ENCODE measurements at places on chromosomes 4 and X. TPM values are rescaled to one million over a fixed set of nuclear protein-coding genes. Genes with fewer than 3 reads are reported as not detected.

GRCh38 chrX:74449322-74449936, 28.1 kb downstream of the SLC16A2 start:
- peak; percentile 4 for DNase-seq
- H3K4me3 ChIP-seq = no peak overlapping the region
- H3K27ac ChIP-seq = no peak overlapping the region
- H3K36me3 ChIP-seq = no peaks in the 10 kb centered on the region
- H3K4me1 ChIP-seq = no peaks in the 10 kb centered on the region

DNA sequence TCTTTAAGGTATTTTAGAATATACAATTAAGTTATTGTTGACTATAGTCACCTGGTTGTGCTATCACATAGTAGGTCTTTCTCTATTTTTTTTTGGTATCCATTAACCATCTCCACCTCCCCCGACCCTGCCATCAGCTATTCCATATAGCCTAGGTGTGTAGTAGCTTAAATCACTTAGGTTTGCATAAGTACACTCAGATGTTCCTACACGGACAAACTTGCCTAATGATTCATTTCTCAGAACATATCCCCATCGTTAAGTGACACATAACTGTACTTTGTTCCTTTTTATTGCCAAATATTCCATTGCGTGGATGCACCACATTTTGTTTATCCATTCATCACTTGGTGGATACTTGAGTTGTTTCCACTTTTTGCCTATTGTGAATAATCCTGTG, 67.9 kb downstream of the SLAIN2 start:
- H3K36me3 ChIP-seq = no peaks in the 10 kb centered on the region
- no peak for DNase-seq
- H3K27me3 ChIP-seq = no peaks in the 10 kb centered on the region
- H3K4me1 ChIP-seq = no peaks in the 10 kb centered on the region
- no peak overlapping the region for H3K4me3 ChIP-seq

CYP2U1 gene
- total RNA-seq = 7.0 TPM

DNA sequence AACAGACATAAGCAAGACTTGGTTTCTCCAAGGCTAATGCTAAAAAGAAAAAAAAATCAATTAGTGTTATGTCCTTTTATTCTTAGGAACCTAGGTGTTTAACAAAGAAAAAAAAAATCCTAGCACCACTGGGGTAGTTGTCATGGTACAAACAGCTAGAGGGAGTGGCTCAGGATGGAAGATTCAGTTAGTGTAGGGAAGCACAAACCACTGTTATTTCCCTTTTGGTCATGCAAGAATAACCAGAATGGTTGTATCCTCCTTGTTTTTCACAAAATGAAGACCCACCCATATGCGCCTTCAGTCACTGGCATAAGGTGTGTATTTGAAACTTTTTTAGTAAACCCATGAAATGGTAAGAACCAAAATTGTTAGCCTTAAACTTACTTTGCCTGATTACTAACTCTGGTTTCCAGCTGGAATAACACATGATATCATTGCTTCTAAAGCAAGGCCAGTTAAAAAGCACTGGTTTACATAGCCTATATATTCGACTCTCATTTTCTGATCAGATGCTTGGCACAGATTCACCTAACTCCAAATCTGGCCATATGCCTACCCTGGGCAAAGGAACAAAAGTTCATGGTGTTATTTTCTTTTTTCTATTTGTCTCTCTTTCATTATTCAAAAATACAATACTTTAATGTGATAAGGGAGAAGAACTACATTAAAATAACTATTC, 132.6 kb downstream of the SCFD2 start:
- H3K4me3 ChIP-seq = no peak overlapping the region
- H3K27me3 ChIP-seq = no peaks in the 10 kb centered on the region
- H3K27ac ChIP-seq = no peak overlapping the region

DNA sequence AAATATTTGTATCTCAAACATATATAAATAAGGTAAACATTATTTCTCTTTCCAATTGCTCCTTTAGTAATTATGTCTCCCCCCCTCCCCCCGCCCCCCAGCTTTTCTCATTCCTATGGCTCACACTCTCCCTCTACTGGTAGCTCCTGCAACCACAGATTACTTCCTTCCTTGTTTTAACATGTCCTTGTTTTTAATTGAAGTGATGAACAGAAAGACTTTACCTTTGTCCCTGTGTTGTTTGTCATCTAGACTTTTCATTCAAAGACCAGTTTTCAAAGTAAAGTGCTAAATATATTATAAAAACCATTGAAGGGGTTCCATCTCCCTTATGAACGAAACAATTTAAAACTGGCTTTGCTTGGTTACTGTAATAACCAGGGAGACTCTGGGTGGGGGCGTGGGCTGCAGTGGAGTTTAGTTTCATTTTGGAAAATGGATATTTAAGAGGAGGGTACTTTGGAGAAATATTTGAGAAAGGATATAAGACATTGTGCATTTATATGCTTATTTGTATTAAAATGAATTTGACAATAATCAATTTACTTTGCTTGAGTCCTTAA, 352.9 kb downstream of the RAPGEF2 start:
- no peaks in the 10 kb centered on the region for H3K27me3 ChIP-seq
- H3K27ac ChIP-seq = no peak overlapping the region
- H3K36me3 ChIP-seq = no peaks in the 10 kb centered on the region
- H3K4me3 ChIP-seq = no peak overlapping the region

All from thyroid gland (tissue), 4 donors.